Breast epithelium (tissue), 4 donors: ENCODE measurements at places on chromosomes 3 and 15.

DNA sequence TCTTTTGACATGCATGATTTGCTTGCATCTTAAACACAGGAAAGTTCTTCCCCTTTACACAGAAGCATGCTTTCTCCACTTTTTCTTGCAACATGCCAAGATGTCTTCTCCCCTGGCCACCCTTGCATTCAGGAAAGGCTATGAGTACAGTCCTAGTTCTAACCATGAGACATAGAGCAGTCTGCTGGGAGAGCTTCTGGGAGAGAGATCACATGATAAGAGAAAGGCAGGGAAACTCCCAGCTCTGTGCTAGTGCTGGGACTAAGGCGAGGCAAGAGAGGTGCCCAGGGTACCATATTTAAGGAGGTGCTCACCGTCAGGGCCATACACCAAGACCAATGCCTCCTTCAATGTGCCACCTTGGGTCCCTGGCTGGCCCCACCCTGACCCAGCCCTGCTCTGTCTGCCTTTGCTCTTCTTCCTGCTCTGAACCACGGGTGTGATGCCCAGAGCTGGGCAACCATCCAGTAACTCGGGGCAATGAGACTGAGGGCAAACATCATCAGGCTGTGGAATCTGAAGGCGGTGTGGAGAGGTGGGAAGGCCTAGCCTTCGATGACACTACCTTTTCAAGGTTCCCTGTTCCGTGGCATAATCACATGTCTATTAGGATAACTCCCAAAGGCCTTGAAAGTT lies 77.4 kb upstream of the PRR20G start:
- no peak for DNase-seq

DNA sequence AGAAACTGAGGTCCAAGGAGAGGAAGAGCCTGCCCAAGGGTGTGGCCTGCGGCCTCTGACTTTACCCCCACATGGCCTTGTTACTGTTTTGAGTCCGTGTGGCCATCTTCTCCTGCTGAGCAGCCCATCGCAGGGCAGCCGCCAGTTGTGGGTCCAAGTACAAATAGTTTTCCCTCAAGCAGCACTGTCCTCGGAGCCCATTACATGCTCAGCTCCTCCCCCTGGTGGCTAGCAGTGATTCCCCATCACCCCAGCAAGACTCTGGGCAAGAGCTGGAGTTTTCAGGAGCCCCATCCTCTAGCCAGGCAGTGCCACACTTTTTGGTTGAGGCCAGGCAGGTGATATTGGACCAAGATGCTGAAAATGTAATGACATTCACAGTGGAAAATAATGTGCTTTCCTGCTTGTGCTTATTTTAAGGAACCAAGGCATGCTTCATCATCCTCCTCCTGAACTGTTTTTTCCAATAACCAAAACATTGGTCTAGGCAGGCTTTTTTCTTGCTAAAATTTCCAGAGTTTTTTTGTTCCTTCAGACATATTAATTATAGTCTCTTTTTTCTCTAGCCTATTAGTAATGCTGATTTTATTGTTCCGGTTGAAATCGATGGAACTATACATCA lies 23.2 kb upstream of the VILL start:
- no peak for DNase-seq

- DNase-seq = no peak
Observed at GRCh38 chr15:77535845-77536244, 96.9 kb downstream of the LINGO1 start.

GRCh38 chr3:101230618-101231017 lies 89.8 kb downstream of the IMPG2 start:
- DNase-seq = no peak

DNA sequence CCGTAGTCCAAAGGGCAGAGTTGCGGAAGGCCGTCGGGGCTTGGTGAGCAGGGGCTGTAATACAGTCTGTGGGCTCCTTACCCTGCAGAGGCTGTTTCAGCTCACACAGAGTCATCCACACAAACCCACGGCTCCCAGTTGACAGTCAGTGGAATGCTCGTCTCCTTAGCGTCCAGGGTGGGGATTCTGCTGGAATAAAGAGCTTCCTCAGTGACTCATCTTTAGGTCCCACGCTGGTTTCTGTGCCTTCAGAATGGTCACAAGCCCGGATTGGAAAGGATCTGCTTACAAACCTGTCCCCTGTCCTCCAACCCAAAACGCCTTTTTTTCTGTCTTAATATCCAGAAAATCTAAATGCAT lies 201.3 kb upstream of the TPM1 start:
- no peak for DNase-seq

- no peak for DNase-seq
Observed at GRCh38 chr3:112633757-112634156, 7.2 kb downstream of the CCDC80 start.

- DNase-seq = no peak
Observed at GRCh38 chr15:45242289-45242688, 9.7 kb upstream of the SLC28A2 start.

DNA sequence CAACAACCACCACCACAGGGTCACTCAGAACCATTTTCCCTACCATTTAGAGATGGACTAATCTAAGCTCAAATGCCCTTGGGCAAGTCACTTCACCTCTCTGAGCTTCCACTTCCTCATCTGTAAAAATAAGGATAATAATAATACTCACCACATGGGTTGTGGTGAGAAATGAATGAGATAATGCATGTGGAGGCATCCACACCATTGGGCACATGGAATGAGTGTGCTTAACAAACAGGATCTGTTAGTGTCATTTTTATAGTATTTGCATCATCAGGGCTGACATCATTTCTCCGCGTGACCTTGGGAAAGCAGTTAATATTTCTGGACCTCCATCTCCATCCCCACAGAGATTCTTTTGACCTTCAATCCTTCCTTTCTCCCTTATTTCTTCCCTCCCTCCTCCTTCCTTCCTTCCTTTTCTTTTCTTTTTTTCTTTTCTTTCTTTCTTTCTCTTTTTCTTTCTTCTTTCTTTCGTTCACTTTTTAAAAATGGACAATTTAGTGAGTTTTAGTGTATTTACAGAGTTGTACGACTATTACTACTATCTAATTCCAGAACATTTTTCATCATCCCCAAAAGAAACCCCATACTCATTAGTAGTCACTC lies 7.7 kb upstream of the RFT1 start:
- DNase-seq = no peak

GRCh38 chr15:57296473-57297162 lies 79.7 kb upstream of the CGNL1 start:
- no peak for DNase-seq

DNA sequence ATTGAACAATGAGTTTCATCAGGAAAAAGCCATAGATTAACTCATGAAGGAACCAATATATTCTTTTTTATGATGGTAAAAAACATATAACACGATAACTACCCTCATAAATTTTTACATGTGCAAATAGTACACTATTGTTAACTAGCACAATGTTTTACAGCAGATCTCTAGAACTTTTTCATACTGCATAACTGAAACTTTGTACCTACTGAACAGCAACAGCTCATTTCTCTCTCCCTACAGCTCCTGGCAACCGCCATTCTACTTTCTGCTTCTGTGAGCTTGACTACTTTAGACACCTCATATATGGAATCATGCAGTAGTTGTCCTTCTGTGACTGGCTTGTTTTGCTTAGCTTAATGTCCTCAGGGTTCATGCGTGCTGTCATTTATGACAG lies 235.4 kb downstream of the NFKBIZ start:
- DNase-seq = no peak

DNA sequence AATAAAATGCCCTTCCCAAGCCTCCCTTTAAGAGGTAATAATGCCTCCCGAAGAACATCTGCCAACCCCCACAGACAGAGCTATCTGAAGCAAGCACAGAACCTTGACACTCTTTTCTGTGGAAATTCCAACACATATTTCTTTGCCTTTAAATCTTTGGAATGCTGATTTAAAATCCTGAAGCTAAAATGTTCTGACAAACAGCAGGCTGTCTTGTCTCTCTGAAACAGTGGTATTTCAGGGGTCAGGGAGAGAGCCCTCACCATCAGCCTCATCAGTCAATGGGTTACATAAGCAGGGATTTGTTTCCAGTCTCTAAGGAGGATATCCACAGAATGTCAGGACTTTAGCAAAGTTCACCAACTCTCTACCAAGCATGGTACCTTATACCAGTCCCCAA lies 27.8 kb upstream of the ARHGEF3 start:
- no peak for DNase-seq

DNA sequence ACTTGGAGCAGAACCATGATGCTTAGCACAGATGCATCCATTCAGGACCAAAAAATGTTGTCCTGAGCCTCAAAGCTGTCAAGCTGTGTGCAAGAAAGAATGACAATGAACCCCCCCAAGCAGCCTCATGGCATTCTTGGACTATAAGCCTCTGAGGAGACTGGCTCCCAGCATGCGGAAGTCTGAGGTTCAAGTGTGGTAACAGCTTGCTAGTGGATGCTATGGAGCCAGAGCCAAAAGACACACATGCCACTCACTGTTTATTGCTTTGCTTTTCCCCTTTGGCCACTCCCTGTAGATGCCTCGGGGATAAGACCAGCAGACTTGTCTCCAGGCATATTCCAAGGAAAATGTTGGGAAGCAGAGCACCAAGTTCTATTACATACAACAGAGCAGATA lies 38.2 kb upstream of the SNRK start:
- DNase-seq = no peak

DNA sequence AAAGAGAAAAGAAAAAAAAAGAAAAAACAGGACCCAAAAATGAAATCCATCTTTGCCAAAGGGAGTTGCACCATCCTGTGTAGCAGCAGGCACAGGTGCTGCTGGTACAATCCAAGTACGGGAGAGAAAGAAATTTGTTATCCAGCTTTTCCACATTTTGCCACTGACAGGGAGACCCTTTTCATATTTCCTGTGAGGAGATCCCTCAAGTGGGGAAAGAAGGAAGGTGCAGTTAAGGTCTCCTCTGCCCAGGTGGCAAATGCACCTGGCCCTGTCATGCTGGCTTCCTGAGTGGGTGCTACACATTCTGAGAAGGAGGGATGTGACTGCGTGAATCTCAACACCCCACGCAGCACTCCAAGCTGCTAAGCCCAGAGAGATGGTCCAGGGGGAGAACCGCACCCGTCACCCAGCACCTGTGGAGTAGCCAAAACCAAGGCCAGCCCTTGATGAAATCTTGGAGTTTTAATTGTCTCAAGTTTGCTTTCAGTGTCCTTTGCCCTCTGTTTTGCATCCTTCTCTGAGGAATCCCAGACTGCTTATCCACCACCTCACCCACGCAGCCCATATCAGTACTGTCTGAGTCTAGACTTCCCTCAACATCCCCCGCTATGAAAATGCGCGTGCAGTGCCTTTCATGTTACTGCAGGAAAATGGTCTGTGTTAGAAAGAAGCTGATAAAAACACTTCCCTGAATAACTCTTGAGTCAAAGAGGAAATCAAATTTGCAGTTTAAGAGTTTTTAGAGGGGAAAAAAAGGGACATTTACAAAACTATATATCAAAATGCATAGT lies 141.9 kb upstream of the THBS1 start:
- DNase-seq = no peak

- DNase-seq = no peak
Observed at GRCh38 chr3:143294188-143294587, 174.6 kb downstream of the CHST2 start.

GRCh38 chr3:159913712-159914414 lies 74.8 kb upstream of the IL12A start:
- no peak for DNase-seq

DNA sequence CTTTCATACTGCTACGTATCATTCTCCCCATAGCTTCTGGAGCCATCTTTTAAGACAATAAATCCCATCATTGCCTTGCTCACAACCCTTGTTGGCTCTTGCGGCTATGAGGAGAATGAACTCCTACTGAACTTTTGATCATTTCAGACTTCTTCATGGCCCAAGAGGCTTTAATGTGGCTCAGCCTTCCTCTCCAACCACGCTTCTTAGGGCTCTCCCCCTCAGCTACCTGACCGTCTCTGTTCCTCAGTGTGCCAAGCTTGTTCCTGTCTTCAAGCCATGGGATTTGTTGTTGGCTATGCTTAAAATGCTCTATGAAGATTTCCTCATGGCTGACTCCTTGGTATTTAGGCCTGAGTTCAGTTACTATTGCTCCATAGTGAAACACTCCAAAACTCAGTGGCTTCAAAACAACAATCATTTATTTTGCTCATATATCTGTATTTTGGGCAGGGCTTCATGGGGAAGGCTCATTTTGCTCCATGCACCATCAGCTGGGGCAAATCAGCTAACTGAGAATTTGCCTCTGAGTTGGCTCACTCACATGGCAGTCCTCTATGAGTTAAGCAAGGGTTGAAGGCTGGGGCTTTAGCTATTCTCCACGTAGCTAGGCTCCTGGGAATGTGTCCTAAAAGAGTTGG lies 47.5 kb downstream of the FOXL2 start:
- no peak for DNase-seq

DNA sequence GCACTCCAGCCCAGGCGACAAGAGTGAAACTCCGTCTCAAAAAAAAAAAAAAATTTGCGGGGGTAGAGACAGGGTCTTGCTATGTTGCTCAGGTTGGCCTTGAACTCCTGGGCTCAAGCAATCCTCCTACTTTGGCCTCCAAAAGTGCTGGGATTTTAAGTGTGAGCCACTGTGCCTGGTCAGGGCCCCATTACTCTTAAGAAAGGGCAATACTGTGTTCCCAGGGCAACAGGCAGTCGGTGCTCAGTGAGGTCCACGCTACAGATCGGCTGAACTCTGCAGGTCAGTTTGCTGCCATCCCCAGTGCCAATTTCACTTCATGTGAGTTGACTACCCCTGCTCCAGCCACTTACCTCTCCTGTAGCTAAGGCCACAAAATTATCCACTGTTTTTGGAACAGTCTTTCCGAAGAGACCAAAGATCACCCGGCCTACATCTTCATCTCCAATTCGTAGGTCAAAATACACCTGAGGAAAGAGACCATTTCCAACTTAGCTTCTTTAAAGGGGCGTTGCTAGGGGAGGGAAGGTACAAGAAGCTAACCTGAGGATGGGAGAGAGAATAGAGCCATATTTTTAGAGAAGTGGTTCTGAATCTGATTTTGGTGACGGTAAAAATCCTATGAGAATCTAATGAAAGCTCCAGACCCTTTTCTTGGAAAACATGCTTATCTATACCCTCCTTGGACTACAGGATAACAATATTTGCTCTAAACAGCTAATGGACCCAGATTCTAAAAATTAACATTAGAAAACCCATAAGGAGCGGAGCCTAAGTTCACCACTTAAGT lies 939 bp downstream of the PPIB start:
- no peak for DNase-seq
